ENCODE measurements at places on chromosomes 13 and 19. TPM values are rescaled to one million over a fixed set of nuclear protein-coding genes. Genes with fewer than 3 reads are reported as not detected.

DNA sequence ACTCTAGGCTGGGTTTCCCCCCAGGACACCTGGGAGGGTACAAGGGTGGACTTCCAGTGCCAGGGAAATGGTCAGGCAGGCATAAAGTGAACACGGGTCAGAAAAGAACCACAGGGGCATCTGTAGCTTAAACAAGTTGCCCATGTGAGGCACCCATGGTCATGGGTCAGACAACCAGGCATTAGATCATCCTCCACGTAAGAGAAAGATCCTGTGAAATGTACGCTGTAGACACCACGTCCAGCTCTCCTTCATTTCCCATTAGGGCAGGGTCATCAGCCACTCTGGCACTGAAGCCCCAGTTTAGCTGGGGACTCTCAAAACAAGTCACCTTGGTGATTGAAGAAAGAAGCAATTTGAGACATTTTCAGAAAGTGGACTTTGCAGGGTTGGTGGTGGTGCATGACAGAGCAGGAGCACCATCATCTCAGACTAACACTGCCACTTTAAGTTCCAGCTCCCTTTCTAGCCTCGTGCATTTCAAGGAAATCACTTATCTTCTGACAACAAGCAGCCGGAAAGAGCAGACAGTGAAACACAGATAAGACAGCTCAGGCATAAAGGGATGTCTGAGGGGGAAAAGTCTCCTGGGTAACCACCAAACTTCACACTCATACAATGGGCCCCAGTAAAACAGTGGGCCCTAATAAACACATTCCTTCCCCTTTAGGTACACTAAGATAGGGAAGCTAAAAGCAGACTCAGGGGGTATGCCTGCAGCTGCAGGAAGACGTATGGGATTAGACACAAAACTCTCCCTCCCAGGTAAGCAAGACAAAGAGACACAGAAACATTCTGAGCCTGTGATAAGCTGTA, 16.1 kb upstream of the SIGLEC6 start:
- H3K27me3 ChIP-seq = peaks cover 58% of the 10 kb centered on the region
- no peak overlapping the region for H3K4me3 ChIP-seq
- H3K36me3 ChIP-seq = no peaks in the 10 kb centered on the region
- H3K4me1 ChIP-seq = peaks cover 13% of the 10 kb centered on the region

ZNF8 gene
- total RNA-seq = 4.3 TPM

GRCh38 chr13:93118081-93118615, 108.5 kb upstream of the GPC6 start:
- H3K27me3 ChIP-seq = no peaks in the 10 kb centered on the region
- DNase-seq = no peak
- no peaks in the 10 kb centered on the region for H3K4me1 ChIP-seq
- H3K36me3 ChIP-seq = no peaks in the 10 kb centered on the region
- H3K27ac ChIP-seq = no peak overlapping the region

FCAR gene
- not detected for total RNA-seq

S1PR5 gene
- total RNA-seq = not detected

GRCh38 chr19:15591796-15592195, 23.2 kb upstream of the CYP4F8 start:
- no peak overlapping the region for H3K27ac ChIP-seq
- peaks cover 40% of the 10 kb centered on the region for H3K27me3 ChIP-seq
- no peaks in the 10 kb centered on the region for H3K4me1 ChIP-seq
- DNase-seq = no peak

DNA sequence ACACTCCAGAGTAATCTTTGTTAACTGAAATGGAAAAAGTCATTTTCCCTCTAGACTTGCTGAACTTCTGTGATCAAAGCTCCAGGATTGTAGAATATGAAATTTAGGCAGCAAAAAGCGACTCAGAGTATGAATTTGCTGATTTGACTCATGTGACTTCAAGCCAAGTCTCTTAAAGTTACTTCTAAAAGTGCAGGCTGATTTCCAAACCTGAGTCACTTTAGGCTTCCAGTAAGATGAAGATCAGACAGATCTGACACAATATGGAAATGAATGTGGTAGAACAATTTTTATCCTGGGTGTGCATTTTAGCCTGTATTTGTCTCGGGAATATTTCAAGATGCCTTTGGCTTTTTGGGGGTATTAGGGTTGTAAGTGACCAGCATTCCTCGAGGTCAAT, 151.0 kb upstream of the TMTC4 start:
- no peak overlapping the region for H3K27ac ChIP-seq
- no peak for DNase-seq
- H3K4me3 ChIP-seq = no peak overlapping the region
- no peaks in the 10 kb centered on the region for H3K4me1 ChIP-seq

DNA sequence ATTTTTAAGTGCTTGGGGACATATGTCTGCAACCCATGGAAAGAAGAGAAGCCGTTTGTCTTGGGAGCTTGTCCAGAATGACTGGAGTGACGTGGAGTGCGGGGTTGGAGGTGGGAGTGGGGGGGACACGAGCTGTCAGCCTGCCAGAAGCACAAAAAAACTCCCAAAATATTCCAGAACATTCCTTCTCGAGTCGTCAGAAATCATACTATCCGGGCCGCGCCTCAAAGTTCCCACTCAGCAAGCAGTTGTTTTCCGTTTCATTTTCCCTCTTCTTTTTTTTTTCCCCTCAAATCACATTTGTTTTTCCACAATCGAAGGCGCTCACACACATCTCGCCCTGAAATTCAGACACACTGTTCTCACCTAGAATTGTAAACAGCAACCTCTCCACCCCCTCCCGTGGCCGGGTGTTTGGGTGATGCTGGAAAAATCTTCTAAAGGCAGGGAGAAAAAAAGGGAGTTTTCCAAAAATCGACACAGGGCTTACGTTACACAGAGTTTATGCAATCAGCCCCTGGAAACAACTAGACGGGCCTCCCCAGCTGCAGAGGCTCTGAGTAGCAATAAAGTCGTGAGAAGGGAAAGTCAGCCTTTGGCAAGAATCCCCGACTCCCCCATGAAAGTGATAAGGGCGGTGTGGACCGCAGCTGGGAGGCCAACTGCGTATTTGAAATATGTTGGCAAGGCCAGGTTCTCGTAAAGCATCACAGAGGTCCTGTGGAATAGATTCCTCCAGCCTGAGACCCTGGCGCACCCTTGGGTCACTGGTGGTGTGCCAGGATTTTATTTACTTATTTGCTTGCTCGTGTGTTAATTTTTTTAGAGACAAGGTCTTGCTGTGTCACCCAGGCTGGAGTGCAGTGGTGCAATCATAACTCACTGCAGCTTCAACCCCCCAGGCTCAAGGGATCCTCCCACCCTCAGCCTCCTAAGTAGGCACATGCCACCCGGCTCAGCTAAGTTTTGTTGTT, 31.2 kb upstream of the KLF2 start:
- H3K4me3 ChIP-seq = no peak overlapping the region
- H3K27ac ChIP-seq = no peak overlapping the region
- DNase-seq = no peak
- H3K36me3 ChIP-seq = no peaks in the 10 kb centered on the region

DNA sequence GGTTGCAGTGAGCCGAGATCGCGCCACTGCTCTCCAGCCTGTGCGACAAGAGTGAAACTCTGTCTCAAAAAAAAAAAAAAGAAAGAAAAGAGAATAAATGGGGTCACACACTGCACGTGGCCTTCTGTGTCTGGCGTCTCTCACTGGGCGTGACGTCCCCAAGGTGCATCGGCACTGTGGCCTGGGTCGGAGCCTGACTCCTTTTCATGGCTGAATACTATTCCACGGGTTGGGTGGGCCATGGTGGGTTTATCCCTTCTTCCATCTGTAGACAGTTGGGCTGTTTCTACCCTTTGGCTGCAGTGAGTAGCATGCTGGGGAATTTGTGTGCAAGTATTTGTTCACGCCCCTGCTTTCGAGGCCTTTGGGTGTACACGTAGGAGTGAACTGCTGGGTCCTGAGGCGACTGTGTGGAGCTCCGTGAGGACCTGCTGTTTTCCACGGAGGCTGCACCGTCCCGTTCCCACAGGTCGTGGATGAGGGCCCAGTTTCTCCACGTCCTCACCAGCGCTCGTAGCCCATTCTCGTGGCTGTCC, 8.3 kb upstream of the MISP start:
- H3K27me3 ChIP-seq = no peaks in the 10 kb centered on the region
- no peaks in the 10 kb centered on the region for H3K4me1 ChIP-seq
- H3K4me3 ChIP-seq = no peak overlapping the region
- H3K27ac ChIP-seq = no peak overlapping the region
- no peak for DNase-seq

DNA sequence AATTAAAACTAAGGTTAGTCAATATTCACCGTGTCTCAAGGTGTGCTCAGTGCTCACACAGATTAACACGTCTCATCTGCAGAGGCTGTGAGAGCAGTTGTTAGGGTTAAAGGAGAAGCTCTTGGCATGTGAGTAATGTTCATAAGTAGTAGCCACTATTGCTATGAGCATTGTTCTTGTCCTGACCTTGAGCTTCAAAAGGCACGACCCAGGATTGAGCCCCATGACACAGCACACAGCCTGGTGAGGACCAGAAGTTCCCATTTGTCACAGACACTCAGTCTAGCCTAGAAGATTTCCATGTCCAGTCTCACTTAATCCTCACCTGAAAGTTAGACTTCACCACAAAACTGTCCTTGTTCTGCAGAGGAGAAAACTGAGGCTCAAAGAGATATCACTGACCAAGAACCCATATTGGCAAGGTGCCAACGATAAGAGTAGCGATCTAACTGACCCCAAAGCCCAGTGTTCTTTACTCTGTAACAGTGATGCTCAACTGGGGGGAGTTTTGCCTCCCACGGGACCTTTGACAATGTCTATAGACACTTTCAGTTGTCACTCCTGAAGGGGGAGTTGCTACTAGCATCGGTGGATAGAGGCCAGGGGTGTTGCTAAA, 26.0 kb downstream of the FPR3 start:
- H3K4me1 ChIP-seq = no peaks in the 10 kb centered on the region
- no peak overlapping the region for H3K4me3 ChIP-seq

DNA sequence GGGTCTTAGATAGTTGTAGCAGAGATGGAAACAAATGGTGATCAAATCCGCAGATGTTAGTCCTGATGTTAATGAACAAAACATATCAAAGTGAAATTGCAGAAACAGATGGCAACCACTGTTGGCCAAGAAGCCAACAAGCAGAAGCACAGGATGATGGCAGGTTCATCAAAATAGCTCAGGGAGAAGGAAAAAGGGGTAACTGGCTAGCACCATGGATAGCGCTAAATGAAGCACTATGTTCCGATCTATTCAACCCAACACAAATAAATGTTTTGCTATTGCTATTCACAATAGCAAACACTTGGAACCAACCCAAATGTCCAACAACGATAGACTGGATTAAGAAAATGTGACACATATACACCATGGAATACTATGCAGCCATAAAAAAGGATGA, 413.7 kb downstream of the FGF14 start:
- no peak overlapping the region for H3K27ac ChIP-seq
- H3K4me3 ChIP-seq = no peak overlapping the region
- H3K4me1 ChIP-seq = no peaks in the 10 kb centered on the region

GRCh38 chr13:91389186-91389585, 9.2 kb upstream of the GPC5 start:
- H3K4me3 ChIP-seq = no peak overlapping the region
- no peaks in the 10 kb centered on the region for H3K4me1 ChIP-seq
- H3K27ac ChIP-seq = no peak overlapping the region
- no peaks in the 10 kb centered on the region for H3K36me3 ChIP-seq

CGB1 gene
- total RNA-seq = not detected
